Mucosa of gallbladder (tissue), 1 donor: ENCODE measurements at places on chromosomes 1 and 21. TPM values are rescaled to one million over a fixed set of nuclear protein-coding genes. Genes with fewer than 3 reads are reported as not detected.

DNA sequence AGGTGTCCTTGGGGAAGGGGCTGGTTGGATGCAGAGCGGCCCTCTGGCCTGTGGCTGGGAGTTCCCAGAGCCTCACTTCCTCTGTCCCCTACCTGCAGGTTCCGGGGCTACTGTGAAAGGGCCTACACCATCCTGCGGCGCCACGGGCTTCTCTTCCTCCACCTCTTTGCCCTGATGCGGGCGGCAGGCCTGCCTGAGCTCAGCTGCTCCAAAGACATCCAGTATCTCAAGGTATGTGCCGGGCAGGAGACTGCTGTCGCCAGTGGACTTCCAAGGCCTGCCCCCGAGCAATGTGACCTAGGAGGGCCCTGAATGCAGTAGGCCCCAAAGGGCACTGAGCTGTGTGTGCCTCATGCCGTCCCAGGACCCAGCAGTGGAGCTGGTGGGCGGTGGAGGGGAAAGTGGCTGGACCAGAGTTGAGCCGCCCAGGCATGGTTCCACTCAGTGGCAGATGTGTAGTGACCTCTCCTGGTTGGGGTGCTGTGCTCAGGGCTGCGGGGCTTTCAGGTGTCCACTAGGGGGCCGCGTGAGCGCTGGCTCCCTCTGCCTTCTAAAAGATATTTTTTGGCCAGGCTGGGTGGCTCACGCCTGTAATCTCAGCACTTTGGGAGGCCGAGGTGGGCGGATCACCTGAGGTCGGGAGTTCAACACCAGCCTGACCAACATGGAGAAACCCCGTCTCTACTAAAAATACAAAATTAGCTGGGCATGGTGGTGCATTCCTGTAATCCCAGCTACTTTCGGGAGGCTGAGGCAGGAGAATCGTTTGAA is 73.4 kb downstream of the PIK3CD start:
- peak; percentile 53 for DNase-seq

DNA sequence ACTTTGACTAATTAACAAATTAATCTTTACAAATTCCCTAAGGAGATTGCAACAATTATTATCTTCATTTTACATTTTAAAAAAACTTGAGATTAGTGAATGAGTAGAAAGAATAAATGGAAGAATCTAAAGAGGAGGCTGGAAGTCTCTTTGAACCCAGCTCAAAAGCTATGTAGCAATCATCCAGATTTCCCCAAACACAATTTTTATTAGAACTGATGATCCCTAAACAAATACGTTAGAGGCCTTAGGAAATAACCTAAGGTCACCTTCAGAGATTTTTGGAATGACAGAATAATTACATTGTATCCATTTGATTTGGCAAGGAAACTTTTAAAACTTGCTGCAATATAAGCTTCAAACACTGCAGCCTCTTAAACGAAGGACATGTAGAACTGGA is 242.4 kb upstream of the LYPLAL1 start:
- DNase-seq, result no peak

DNA sequence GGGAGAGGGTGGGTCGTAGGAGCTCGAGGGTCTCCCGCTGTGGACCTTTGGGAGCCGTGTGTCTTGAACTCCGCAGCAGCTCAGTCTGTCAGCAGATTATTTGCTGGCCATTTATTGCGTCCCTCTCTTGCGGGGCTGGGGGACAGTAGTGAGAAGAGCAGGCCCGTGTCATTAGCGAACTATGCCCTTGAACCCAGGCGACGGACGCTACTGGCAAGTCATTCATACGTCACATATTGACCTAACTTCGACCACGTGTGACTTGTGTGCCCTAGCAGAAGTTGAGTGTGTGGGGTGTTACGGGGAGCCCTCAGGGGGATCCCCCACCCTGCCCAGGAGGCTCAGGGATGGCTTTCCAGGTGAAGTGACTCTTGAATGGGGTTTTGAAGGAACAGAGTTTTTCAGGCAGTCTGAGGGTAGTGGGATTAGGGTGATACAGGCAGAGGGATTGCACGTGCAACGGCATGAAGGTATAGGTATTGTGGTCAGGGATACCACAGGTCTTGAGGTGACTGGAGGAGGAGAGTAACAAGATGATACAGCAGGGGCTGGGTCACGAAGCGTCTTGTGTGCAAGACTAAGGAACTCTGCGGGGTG is 13.0 kb downstream of the RCC1 start:
- DNase-seq, result no peak

- no peak for DNase-seq
These were observed 580 bp downstream of the DVL1 start for GRCh38 chr1:1348420-1349255.

- DNase-seq, result no peak
These were observed 28.4 kb downstream of the SYT2 start for GRCh38 chr1:202681736-202682420.

DNA sequence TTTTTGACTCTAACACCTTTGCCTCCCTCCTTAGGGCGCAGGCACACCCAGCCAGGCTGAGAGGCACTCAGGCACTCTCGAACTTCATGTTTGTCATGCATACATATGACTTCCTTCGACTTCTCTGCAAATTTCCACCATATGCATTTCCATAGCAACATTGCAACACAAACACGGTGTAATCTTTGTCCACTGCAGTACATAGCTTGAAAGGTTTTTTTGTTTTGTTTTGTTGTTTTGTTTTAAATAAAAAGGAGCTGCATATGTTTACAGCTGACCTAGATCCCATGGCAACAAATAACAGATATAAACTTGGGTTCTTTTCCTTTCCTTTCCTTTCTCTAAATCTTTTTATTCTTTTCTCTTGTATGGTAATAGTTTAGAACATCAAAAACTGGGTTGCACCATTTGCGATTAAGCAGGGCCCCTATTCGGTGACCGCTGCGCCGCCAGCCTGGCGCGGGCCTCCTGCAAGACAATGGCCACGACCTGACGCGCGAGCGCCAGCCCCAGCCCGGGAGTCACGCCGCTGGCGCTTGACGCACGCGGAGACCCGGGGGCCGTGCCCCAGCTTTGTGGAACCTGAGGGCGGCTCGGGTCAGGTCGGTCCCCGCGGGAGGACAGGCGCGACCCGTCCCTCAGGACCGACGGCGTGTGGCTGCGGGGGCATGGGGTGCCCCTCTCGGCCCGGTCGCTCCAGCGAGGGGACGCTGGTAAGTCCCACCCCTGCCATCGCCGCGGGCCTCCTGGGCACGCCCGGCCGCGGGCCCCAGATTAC is 35.2 kb downstream of the CCN1 start:
- DNase-seq, result no peak

The LCE1C gene
- total RNA-seq, result not detected

The KCNE2 gene
- not detected for total RNA-seq

The TLR5 gene
- total RNA-seq, result 15.5 TPM

The LDLRAD1 gene
- 1.3 TPM for total RNA-seq

DNA sequence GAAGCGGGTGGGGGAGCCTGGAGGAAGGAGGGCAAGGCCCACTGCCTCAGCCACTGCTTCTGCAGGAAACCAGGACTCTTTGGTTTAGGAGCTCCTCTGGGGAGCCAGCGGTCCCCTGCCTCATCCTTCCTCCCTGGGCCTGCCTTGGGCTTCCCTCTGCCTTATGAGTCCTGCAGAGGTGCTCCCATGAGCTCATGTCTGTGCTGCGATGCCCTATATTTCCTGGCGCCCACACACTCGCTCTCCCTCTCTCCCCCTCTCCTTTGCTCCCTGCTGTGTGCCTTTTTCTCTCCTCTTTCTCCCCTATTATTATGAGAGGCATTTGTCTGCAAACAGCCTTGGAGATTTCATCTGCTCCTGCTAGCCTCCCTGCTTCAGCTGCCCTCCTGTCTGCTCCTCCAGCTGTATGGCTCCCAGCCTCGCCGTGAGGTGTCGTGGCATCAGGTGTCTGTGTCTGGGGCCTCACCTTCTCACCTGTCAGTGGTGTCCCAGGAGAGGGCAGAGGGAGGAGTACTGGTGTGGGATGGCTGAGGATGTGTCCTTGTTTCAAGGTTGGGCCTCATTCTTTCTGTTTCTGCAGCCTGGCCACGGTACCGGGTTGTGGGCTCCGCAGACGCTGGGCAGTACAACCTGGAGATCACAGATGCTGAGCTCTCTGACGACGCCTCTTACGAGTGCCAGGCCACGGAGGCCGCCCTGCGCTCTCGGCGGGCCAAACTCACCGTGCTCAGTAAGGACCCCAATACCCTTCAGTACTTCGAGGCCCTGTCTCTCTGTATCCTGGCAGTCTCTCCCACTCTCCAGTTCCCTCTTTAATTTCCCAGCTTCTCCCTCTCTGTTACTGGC is 84.2 kb downstream of the KIRREL1 start:
- no peak for DNase-seq

DNA sequence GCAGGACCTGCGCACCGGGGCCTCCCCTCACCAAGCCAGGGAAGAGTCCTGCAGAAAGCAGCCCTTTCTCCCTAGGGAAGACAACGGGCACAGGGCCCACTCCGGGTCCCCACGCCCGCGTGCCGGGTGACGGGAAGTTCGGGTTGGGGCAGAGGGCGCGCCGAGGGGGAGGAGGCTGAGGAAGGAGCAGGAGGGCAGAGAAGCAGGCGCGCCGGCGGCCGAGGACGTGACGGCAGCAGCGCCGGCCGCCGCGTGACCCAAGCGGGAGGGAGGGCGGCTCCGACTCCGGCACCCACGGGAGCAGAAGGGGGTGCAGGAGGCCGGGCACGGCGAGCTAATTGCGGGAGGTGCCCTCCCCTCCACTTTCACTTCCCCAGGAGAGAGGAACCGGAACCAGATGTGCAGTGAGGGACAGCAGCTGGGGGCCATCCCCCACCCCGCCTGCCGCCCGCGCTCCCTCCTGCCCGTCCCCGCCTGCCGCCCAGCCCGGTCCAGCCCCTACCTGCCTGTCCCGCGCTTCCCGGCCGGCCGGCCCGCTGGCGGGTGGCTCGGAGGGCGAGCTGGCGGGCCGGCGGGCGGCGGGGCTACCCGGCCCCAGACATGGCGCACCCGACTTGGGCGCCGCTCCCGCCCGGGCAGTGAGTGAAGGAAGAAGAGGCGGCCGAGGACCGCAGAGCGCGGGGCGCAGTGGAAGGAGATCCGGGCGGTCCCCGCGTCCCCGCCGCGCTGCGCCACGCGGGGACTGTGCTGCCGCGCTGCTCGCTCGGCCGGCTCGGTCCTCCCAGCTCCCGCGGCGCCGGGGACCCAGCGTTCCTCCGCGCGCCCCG is 510 bp downstream of the DENND4B start:
- DNase-seq, result peak; percentile 82

The PIAS3 gene
- 36.5 TPM for total RNA-seq

GRCh38 chr1:114466334-114467014 is 44.5 kb downstream of the TRIM33 start:
- no peak for DNase-seq

DNA sequence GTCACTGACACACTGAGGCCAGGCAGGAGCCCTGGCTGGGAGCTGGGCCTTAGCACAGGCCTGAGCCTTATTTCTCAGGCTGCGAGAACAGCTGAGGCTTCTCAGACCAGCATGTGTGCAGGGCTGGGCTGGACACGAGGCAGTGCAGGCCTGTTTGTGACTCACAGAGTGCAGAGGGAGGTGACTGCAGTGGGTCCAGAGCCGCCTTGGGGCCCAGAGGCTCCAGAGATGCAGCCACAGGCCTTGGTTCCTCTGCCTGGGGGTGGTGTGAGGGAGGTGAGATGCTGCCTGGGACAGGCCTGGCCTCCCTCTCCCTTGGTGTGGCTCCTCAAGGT is 61.2 kb upstream of the ETV3 start:
- no peak for DNase-seq

The FAAH gene
- total RNA-seq, result 48.1 TPM

GRCh38 chr1:63454269-63454668 is 68.8 kb downstream of the ITGB3BP start:
- no peak for DNase-seq
